ENCODE measurements at places on chromosomes 7 and 10. TPM values are rescaled to one million over a fixed set of nuclear protein-coding genes. Genes with fewer than 3 reads are reported as not detected.

DNA sequence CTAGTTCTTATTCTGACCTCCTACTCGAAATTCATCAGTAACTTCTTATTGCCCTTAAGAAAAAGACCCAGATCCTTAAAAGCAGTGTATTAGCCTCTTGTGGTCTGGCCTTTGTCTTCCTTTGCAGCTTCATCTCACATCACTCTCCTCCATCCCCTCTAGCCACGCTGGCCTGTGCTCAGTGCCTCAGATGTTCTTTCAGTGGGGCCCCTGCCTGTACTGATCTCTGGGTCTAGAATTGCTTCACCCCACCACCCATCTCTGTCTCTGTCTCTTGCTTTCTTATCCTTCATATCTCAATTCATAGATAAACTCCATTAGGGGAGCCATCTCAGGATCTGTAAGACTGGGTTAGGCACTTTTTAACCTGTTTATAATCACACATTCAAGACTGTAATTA lies 1178.5 kb upstream of the C7orf33 start:
- no peak for DNase-seq

GRCh38 chr10:62577666-62578291 lies 203.6 kb downstream of the ZNF365 start:
- DNase-seq, result no peak

DNA sequence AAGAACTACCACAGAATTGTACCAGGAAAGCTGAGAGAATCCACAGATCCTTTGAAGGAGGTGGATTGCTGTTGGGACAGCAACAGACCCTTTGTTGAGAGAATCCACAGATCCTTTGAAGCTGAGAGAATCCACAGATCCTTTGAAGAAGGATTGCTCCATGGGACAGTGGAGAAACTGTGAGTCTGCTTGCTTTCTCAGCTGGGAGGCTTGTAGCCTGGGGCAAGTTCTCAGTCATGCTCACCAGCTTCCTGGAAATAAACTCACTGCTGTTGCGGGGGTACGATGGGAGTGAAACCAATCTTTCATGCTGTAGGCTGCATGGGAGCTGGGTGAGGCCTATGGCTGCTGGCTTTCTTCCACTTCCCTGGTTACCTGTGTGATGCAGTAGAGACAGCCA lies 106.3 kb downstream of the C7orf25 start:
- no peak for DNase-seq

- peak; percentile 3 for DNase-seq
Observed at GRCh38 chr10:108862676-108863350, 1060.5 kb downstream of the XPNPEP1 start.

Gene CYCS
- total RNA-seq, result 101 TPM

Gene POM121
- total RNA-seq, result 13.1 TPM
